Activated CD4-positive, alpha-beta T cell treated with anti-CD3 and anti-CD28 coated beads, Interleukin-2, amount 10 ng/mL, durations not matched to agents 7 days and 5 days (primary cell): ENCODE measurements at places on chromosomes 5 and 9.

GRCh38 chr9:2531481-2531880, 90.1 kb upstream of the VLDLR start:
- H3K36me3 ChIP-seq: no peaks in the 10 kb centered on the region
- H3K4me3 ChIP-seq: no peak overlapping the region
- no peak for DNase-seq
- H3K4me1 ChIP-seq: no peaks in the 10 kb centered on the region
- H3K27ac ChIP-seq: no peak overlapping the region
- peaks cover 3% of the 10 kb centered on the region for H3K27me3 ChIP-seq

- peaks cover 6% of the 10 kb centered on the region for H3K4me1 ChIP-seq
- H3K4me3 ChIP-seq: no peak overlapping the region
- H3K27ac ChIP-seq: no peak overlapping the region
- H3K27me3 ChIP-seq: peaks cover 74% of the 10 kb centered on the region
- no peak for DNase-seq
- peaks cover 2% of the 10 kb centered on the region for H3K36me3 ChIP-seq
Observed at GRCh38 chr5:123083298-123083697, 5.7 kb upstream of the PRDM6 start.

- H3K27me3 ChIP-seq: peaks cover under 1% of the 10 kb centered on the region
- no peak overlapping the region for H3K4me3 ChIP-seq
- H3K27ac ChIP-seq: peak overlapping the region; percentile 46
- DNase-seq: no peak
- peaks cover 22% of the 10 kb centered on the region for H3K36me3 ChIP-seq
Observed at GRCh38 chr5:40838086-40838485, 3.1 kb upstream of the RPL37 start.

- no peak overlapping the region for H3K4me3 ChIP-seq
- peaks cover 8% of the 10 kb centered on the region for H3K27me3 ChIP-seq
Observed at GRCh38 chr5:107428303-107428813, 242.4 kb downstream of the EFNA5 start.

DNA sequence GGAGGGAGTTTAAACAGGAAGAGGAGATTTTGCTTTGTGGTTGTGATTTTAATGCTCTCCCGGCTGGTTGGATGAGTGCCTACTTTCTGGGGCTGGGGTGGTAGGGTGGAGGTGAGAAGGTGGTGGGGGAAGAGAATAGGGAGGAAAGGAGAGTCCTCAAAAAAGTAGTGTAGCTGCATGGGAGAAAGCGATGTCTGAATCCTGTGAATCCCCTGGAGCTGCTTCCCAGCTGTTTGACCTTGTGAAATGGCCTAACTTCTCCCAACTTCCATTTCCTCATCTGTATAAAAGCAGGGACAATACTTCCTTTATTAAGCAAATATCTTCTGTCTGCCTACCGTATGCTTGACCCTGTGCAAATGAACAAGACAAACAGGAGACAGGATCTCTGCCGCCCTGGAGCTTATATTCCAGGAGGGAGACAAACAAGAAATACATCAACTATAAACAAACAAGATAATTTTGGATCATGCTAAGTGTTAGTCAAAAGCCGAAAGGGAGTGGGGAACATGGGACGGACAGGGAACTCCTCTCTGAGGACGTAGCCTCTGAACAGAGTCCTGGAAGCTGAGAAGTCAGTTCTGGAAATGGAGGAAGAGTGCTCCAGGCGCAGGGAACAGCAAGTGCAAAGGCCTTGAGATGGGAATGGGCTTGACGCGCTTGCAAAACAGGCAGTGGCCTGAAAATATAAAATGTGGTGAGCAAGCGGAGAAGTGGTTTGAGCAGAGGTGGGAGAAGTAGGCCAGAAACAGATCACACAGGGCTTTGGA, 103.5 kb downstream of the SPRY4 start:
- peaks cover 42% of the 10 kb centered on the region for H3K4me1 ChIP-seq
- no peak overlapping the region for H3K4me3 ChIP-seq
- H3K27ac ChIP-seq: peak overlapping the region; percentile 41
- H3K27me3 ChIP-seq: peaks cover 7% of the 10 kb centered on the region
- H3K36me3 ChIP-seq: no peaks in the 10 kb centered on the region
